ENCODE measurements at places on chromosomes 1 and 21.

DNA sequence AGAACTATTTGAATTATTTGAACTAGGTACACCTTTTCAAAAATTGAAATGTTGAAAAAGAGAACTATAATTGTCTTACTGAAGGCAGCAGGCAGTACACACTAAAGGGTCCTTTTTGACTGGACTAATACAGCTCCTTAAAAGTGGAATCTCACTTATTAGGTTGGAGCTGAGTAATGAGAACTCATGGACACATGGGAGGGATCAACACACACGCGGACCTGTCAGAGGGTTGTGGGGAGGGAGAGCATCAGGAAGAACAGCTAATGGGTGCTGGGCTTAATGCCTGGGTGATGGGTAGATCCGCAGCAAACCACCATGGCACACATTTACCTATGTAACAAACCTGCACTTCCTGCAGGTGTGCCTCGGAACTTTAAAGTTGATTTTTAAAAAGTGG lies 145.0 kb downstream of the BRINP2 start:
- no peak for DNase-seq

DNA sequence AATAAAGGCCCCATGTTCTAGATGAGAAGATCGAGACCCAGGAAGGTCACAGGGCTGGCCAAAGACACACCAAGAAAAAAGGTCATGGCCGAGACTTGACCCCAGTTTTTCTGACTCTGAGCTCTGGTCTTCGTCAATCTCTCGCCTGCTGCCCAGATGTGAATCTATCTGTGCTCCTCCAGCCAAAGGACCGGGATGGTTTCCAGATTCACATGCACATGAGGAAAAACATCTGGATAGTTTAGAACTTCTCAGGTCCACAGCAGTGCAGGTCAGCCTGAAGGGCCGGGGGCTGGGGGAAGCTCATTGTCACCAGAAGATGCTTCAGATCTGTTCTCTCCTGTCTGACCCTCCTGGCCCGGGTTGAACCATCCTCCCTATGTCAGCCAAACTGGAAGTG lies 49.0 kb downstream of the KCNN3 start:
- no peak for DNase-seq

- DNase-seq = peak; percentile 68
Measured at GRCh38 chr1:206583707-206584648, 28.3 kb downstream of the EIF2D start.

GRCh38 chr1:196209265-196209664 lies 399.0 kb downstream of the KCNT2 start:
- no peak for DNase-seq

DNA sequence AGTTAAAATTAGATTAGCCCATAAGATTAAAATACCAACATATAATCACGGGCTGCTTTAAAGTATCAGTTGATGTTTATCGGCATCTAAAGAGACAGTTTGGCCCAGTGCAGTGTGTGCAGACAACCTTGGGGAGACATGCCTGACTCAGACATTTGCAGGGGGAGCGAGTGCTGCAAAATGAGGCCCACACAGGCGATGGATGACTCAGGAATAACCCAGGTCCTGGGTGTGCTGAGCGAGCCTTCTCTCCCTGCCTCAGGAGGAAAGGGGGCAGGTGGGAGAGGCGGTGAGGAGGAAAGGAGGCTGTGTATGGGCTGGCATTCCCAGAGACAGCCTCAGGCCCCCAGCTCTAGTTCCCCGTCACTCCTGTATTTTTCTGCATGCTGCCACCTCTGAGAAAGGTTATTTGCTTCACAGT lies 9.0 kb downstream of the SLC9A1 start:
- DNase-seq = no peak
